T-cell (primary cell): ENCODE measurements at places on chromosomes 4 and X. TPM values are rescaled to one million over a fixed set of nuclear protein-coding genes. Genes with fewer than 3 reads are reported as not detected.

WWC2 gene
- total RNA-seq = 9.1 TPM

RBMX gene
- 203 TPM for total RNA-seq

ARHGAP36 gene
- not detected for total RNA-seq

SLC2A9 gene
- 3.0 TPM for total RNA-seq

AFP gene
- total RNA-seq = 1.6 TPM

GALNTL6 gene
- total RNA-seq = not detected

SMPX gene
- not detected for total RNA-seq

VCX3B gene
- not detected for total RNA-seq

CSAG3 gene
- not detected for total RNA-seq

CD40LG gene
- total RNA-seq = 37.1 TPM

CSN1S1 gene
- total RNA-seq = not detected

KCND1 gene
- 2.6 TPM for total RNA-seq

RHOXF2B gene
- total RNA-seq = not detected

GAGE1 gene
- 0.72 TPM for total RNA-seq
